Stimulated activated CD8-positive, alpha-beta memory T cell treated with anti-CD3 and anti-CD28 coated beads, Interleukin-7, amount 100 ng/mL, for 1 hour (primary cell): ENCODE measurements at places on chromosomes 2 and 18.

GRCh38 chr18:54378057-54378456 lies 20.4 kb downstream of the C18orf54 start:
- DNase-seq, result no peak

DNA sequence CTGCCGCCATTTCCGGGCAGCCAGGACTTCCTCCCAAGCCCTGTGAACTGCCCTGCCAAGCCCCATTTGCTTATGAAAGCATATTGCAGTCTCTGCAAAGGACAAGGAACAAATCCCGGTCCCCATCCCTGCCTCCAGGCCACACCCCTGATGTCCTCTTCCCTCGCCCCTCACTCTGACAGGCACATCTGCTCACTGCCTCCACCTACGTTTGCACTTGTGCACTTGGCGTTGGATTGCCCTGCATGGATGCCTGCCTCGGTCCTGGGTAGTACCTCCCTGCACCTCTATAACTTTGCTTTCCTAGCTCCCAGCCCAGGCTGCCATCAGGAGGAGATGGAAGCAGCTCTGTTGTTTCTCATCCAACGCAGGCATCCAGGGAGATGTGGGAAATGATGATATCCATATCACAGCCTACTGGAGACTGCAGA lies 19.6 kb upstream of the RPL31 start:
- no peak for DNase-seq

GRCh38 chr2:134234535-134234934 lies 19.3 kb upstream of the MGAT5 start:
- no peak for DNase-seq

GRCh38 chr2:221429741-221430491 lies 142.2 kb downstream of the EPHA4 start:
- DNase-seq, result no peak

- no peak for DNase-seq
Observed at GRCh38 chr2:10372862-10373240, 70.1 kb downstream of the HPCAL1 start.

- DNase-seq, result no peak
Observed at GRCh38 chr2:64915510-64915900, 73.7 kb upstream of the SLC1A4 start.

GRCh38 chr2:28631514-28632206 lies 120.0 kb upstream of the PPP1CB start:
- no peak for DNase-seq

- no peak for DNase-seq
Observed at GRCh38 chr2:197803033-197803444, 1.4 kb upstream of the PLCL1 start.

DNA sequence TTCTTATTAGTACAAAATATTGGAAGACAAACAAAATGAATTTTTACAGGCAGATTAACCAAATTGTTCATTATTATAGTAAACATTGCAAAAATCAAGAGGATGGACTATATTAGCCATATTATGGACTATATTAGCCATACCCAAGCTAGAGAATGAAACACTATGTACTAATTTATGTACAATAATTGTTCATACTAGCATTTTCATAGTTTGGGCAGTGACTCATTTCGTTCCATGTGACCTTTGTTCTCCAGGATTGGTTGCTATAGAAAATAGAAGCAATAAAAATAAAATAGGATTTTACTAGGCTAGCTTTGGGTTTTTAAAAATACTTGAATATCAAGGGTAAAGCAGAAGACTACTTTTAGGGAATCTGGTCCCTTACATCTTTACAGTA lies 176.8 kb downstream of the ZEB2 start:
- no peak for DNase-seq

DNA sequence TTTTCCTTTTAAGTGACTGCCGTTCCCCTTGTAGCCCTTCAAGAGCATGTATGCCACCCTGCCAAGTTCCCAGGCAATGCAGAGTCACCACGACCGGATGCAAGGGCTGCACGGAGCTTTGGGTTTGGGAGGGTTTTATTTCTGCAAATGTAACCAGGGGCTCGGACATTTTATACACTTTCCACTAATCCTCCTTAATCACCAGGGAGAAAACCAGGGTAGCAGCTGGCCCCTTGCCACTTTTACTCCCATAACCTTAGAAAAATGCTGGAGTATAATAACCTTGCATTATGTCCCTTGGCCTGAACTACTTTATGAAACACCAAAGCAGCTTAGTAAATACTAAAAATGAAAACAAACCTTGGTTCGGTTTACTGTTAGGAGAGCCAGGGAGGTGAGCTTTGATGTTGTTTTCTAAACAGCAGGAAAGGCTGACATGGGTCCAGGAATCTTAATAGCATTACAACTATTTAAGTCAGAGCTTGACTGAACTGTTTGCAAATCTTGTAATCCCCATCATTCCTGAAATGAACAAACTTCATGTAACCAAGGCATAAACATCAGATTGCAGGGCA lies 152.8 kb upstream of the RIOK3 start:
- DNase-seq, result no peak

- no peak for DNase-seq
Observed at GRCh38 chr2:34810456-34810855, 1211.4 kb upstream of the FAM98A start.

DNA sequence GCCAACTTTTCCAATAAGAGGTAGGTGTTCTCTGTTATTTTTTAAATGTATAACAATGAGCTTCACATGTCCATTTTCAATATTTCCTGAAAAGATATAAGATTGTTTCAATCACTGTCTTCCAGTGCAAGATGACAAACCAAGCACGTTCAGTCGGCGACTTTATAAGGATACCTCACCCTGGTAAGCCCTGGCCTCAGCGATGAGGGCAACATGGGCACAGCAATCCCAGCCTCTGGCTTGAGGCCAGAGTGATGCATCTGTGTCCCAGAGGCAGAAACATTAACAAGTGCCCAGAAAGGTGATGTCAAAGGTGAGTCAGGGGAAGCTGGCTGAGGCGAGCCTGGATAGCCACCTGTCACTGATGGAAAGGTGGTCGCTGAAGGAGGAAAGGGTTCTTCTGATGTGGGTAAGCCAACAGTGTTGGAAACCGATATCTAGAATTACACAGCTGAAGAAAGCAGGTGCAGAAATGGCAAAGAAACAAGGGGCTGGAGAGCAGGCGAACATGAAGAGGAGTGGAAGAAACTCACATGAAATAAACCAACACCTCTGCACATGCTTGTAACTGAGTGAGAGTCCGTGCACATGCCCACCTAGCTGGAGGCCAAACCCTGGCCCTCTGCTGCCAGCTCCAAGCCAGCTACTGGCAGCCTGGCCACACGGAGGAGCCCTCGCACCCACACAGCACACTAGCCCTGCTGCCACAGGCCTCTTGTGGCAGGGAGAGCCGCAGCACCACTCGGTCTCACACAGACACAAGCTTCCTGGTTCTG lies 65.5 kb downstream of the FBXO15 start:
- DNase-seq, result peak; percentile 19

GRCh38 chr2:216283038-216283900 lies 89.0 kb downstream of the MARCHF4 start:
- no peak for DNase-seq

DNA sequence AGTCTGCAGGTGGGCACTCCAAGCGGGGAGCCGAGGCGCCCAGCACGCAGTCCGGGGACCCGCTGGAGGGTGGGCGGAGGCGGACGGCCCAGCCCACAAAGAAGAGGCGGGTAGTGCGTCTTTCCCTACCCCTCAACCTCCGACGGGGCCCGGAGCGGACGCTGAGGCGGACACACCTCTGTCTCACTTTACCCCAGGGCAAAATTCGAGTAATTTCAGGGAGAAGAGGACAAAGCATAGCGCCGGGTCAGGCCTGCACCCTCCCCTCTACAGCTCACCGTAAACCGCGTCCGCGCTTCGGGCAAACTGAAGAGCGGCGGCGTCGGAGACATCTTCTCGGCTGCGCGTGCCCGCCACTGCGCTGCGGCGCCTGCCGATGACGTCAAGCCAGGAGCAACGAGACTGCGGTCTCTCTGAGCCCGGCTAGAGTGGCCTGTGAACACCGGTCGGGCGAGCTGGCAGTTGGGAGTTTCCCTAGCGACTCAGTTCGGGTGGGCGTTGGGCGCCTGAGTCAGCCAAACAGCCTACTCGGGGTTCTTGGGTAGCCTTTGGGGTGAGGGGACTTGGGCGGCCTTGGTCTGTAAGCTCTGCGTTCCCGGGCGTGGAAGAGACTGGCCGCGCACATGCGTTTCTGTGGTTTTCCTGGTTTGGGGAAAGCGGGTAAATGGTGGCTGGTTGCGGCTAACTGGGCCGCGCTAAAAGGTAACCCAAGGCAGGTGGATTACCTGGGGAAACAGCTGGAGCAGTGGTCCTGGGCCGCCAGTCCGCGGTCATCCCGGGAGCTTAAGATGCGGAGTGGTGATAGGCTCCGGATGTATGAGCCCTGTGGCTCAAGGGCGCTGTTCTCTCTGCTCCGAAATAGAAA lies at the start of gene THOC1:
Gene THOC1 (minus strand): TSS at position 360 of the 865 bp plus-strand sequence. CDS start 28 bp downstream, at position 332.
- peak; percentile 92 for DNase-seq

DNA sequence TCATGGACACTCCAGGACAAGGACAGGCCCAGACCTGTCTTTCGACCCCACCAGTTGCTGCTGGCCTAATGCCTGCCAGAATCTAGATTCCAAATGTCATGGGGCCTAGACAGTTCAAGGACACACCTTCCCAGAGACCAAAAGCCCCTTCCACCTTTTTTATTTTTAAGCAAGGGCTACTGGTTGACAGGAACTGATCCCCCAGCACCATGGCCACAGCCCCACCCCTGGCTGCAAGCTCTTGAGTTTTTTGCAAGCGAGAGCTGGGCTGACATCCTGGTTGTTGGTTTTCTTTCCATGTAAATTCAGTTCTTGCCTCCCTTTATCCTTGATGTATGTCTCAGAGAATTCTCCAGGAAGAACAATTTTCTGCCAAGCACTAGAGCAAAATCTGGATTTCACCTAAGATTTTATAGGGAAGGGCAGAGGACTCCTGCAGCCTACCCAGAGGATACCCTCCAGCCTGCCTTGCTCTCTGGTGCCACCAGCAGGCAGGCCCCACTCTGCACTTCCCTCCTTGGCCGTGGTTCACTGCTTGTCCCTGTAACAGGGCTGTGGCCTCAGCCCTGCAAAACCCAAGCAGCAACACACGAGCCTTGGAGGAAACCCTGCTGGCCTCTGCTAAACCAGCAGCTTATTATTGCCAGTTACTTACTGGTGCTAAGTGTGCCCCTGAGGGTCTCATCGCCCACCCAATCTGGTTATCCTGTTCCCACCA lies 97.7 kb downstream of the TWIST2 start:
- DNase-seq, result no peak

DNA sequence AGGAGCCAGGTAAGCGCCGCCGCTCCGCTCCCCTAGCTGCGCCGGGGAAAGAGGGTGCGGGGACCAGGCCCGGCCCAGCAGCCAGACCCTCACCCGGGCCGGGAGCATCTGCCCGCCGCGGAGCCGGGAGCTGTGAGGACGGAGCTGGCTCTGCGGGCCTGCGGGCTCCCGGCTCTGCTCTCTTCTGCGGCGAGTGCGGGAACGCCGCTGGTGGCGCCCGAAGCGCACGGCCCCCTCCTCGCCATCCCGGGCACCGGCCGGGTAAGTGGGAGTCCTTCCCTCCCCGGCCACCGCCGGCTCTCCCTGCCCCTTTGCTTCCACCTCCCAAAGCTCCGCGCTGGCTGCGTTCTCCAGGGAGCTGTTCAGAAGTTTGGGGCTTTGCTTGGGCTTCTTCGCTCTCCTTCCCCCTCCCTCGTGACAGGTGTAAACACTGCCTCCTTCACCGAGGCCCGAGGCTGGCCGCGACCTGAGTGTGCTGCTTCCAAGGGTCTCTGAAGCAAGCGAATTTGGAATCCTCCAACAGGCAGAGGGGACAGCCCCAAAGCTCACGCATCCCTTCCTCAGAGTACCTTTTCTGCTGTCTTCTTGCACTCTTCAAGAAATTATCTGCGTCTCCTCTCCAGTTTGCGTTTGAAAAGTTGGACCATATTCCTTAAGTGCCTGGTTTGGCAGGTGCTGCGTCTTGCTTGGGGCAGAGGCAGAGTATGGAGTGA lies 632 bp downstream of the AFTPH start:
- DNase-seq, result no peak

- no peak for DNase-seq
Observed at GRCh38 chr2:235677937-235678336, 184.1 kb downstream of the AGAP1 start.

GRCh38 chr2:126368758-126369157 lies 287.2 kb upstream of the GYPC start:
- no peak for DNase-seq

GRCh38 chr2:67834482-67834881 lies 228.3 kb downstream of the C1D start:
- DNase-seq, result no peak

DNA sequence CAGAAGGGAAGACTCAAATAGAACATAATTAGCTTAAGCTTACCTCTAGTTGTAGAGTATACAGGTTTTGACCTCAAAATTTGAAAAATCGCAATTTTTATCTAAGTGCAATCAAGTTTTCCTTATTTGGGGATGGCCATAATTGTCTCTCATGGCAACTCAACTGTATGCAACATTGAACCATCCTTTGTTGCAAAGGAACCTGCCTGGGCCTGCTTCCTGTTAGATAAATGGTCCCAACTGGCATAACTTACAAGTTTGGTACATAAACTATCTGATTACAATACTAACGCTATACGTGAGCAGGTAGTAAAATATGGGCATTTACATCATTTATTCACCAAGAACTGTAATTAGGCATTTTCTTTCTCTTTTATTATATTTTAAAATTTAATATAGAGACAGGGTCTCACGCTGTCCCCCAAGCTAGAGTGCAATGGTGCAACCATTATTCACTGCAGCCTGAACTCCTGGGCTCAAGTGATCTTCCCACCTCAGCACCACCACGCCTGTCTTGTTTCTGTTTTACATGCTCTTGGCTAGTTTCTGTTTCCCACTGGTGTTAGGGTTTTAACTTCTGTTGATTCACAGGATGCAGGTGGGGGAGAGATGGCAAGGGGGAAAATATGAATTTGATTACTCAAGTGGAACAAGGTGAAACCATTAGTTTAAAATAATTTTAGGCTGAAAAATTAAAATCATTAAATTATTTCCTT lies 55.3 kb upstream of the B3GNT2 start:
- no peak for DNase-seq

DNA sequence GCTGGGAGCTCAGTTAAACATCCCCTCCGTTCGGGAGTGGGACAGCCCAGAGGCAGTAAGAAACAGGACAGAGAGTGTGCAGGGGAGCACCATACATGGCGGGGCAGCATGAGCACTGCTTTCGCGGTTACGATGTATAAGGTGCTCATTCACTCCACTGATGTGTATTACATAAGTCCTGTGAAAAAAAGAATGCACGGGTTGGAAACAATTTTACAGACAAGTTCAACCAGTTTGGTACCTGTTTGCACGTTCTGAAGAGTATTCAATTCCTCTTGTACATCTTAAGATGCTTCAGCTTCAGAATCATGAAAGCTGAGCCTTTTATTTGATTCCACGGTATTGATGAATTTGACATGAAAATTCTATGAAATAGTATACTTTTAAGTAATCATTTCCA lies 97.8 kb upstream of the NETO1 start:
- DNase-seq, result no peak

DNA sequence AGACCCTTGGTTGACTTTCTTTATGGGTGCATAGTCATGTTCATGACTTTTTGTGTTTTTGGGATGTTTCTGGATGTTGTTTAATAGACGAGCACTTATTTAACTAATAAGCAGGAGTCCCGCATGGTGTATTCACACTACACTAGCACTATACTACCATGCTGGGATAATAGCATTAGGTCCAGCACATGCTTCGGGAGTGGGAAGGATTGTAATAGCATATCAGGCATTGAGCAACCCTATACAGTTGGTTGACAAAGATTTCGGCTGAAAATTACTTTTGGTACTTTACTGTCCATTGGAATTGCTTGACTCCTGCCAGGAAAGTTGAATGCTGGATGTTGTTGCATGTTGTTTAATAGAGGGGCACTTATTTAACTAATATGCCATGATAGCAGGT lies 2.8 kb downstream of the SH3RF3 start:
- no peak for DNase-seq
